Osteoblast (primary cell): ENCODE measurements at places on chromosomes 2 and 18. TPM values are rescaled to one million over a fixed set of nuclear protein-coding genes. Genes with fewer than 3 reads are reported as not detected.

The ZC3H8 gene
- total RNA-seq: 7.6 and 8.0 TPM in 2 replicates

The GREB1 gene
- total RNA-seq: 1.1 and 1.2 TPM in 2 replicates

The RAD51AP2 gene
- total RNA-seq: not detected in 2 replicates

The CACNB4 gene
- total RNA-seq: 2.4 and 4.3 TPM in 2 replicates

The RUFY4 gene
- not detected in 2 replicates for total RNA-seq

The NBEAL1 gene
- 51.0 and 51.8 TPM in 2 replicates for total RNA-seq

The SLC23A3 gene
- 1.4 and 1.5 TPM in 2 replicates for total RNA-seq

The SAG gene
- total RNA-seq: not detected in 2 replicates

The SP140 gene
- total RNA-seq: under 0.01 and 0.36 TPM in 2 replicates

The REG3G gene
- not detected in 2 replicates for total RNA-seq

The ABCG5 gene
- not detected in 2 replicates for total RNA-seq

The SCN9A gene
- total RNA-seq: 1.8 and 2.1 TPM in 2 replicates

The ANKRD30BL gene
- 0.29 TPM in 1 of 2 replicates, not detected in the other for total RNA-seq

The ACMSD gene
- not detected in 2 replicates for total RNA-seq

The DHRS9 gene
- not detected in 2 replicates for total RNA-seq

The CFC1 gene
- not detected in 2 replicates for total RNA-seq

The FAM228A gene
- total RNA-seq: 1.4 and 1.5 TPM in 2 replicates

The AOX1 gene
- 76.4 and 87.8 TPM in 2 replicates for total RNA-seq

The NFATC1 gene
- 5.3 and 6.2 TPM in 2 replicates for total RNA-seq

The PLGLB1 gene
- total RNA-seq: 1.8 and 2.9 TPM in 2 replicates

The DSC3 gene
- total RNA-seq: under 0.01 TPM in 2 replicates

The LYPD6 gene
- under 0.01 and 0.59 TPM in 2 replicates for total RNA-seq

The PLCL1 gene
- total RNA-seq: 3.2 and 4.0 TPM in 2 replicates

The LYG2 gene
- total RNA-seq: not detected in 2 replicates

The ERFE gene
- total RNA-seq: 0.88 and 1.8 TPM in 2 replicates

The GAREM1 gene
- total RNA-seq: 3.6 and 5.0 TPM in 2 replicates

The NOSTRIN gene
- total RNA-seq: 0.59 and 1.4 TPM in 2 replicates

The SEMA4C gene
- total RNA-seq: 28.0 and 29.7 TPM in 2 replicates
